Right forelimb (tissue), 1 donor: ENCODE measurements at places on chromosomes 5 and 9.

DNA sequence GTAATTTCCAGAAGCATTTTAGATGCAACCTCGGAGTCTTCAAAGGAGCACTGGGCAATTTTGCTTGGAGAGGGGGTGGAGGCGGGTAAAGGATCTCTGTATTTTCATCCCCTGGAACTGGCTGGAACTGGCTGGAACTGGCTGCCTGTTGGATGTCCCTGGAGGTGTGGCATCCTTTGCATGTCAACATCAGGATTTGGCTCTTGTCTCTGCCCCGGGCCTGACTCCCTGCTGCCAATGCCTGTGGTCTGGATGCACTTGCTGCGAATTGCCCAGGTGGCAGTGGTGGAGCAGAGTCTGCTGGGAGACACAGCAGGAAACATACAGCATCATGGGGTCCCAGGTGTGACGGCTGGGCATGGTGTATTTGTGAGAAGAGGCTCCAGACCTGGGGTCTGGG is 391.3 kb downstream of the GADD45G start:
- DNase-seq: no peak

DNA sequence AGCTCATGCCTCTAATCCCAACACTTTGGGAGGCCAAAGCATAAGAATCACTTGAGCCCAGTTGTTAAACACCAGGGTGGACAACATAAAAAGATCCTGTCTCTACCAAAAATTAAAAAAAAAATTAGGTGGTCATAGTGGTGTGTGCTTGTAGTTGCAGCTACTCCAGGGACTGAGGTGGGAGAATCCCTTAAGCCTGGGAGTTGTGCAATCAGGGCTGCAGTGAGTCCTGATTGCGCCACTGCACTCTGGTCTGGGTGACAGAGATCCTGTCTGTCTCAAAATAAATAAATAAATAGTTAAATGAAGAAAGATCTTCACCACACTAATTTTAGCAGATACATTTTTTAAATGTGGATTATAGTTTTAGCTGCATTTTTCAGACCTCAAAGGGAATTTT is 433.2 kb downstream of the MAT2B start:
- no peak for DNase-seq

DNA sequence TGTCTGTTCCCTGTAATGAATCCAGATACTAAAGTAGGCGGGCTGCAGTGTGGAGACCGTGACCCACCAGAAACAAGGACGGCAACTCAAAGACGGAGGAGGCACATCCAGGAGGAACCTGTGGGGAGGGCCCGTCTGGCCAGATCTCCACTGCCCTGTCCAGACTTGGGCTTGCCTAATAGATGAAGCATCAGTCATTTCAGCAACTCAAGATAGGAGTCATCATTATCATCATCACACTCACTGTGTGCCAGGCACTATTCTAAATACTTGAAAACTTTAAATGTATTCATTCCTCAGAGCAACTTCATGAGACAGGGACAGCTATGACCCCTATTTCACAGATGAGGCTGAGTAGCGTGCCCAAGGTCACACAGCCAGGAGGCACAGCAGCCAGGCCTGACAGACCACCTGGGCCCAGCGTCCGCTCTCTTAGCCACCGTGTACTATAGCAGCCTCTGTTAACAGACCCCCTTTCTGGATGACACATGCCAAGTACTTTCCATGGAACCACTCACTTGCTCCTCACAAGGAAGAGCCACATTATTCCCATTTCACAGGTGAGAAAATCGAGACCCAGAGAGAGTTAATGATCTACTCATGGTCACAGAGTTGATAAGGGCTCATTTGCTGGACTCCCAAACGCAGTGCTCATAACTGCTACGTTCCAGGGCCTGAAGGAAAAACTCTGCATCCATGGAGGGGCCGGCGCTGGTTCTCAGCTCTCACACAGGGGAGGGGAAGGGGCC is 4.9 kb upstream of the IL4 start:
- DNase-seq: no peak

GRCh38 chr9:135976944-135977343 is 15.8 kb upstream of the UBAC1 start:
- DNase-seq: peak; percentile 62

GRCh38 chr5:55232985-55233928 is at the start of gene CCNO:
Gene CCNO (minus strand): TSS chr5:55233608. CDS start chr5:55233523, 85 bp downstream.
- peak; percentile 79 for DNase-seq

- no peak for DNase-seq
These were observed 7.8 kb upstream of the SLC6A19 start for GRCh38 chr5:1193591-1193985.
